ENCODE measurements at places on chromosomes 6 and 20.
A peak's percentile ranks its signal among the peaks of the same experiment; 100 is the strongest.

DNA sequence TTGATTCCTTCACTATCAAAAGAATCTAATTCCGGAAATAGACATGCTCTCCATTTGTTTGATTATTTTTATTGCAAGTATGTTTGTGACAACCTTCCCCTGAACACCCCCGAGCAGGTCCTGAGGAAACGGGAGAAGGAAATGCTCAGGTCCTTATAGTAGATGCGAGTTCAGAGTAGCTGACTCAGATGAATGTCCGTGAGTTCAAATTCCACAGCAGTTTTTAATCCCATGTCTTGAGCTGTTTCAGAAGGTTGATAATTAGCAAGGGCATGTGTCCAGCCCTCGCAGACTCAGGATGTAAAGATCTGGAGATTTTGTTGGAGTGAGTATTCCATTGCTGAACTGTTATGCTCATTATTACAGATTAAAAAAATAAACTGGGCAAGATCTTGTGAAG is 169.3 kb downstream of the BCAS1 start:
- DNase-seq = no peak

- no peak for DNase-seq
These were observed 42.3 kb downstream of the SCP2D1 start for GRCh38 chr20:18855882-18856281.

DNA sequence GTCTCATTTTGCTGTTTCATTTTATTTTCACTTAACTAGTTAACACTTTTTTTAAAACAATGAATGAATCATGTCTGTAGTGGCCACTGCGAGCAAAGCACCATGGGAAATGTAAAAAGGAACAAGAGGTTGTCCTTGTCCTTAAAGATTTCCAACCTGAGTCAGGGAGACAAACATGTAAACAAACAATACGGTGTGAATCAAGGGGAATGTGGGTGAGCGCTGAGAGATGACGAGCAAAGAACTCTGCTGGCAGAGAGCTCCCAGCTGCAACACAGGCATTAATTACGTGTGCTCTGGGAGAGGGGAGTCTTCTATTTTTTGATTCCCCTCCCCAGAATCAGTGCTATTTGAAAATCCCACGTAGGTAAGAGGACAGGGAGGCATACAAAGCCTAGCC is 84.3 kb downstream of the ATXN1 start:
- DNase-seq = no peak

DNA sequence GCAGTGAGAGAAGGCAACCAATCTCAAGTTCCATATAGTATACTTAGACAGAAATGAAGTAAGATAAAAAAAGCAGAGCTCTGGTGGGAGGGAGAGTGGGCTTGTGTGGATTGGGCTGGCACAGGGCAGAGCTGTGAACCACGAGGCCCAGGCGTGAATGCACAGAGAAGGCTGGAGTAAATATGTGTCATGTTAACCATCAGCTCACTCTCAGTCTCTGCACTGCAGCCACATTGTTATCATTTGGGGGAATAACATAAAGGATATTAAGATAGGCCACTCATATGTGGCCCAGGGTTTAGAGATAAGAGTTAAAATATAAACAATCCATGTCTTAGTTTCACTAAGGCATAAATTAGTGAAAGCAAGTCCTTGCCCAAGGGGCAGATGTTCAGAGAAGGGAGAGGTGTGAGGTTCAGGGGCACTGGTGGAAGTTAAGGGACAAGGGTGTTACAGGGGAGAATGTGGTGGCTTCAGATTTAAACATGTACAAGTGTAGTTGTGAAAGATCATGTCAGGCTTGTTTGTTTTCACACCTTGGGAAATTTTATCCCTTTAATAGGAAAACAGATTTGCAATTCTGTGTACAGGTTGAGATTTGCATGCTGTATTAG is 14.4 kb downstream of the GMPR start:
- no peak for DNase-seq

GRCh38 chr6:1509241-1509640 is 100.5 kb upstream of the FOXC1 start:
- no peak for DNase-seq

GRCh38 chr6:91130126-91130525 is 543.3 kb upstream of the MAP3K7 start:
- DNase-seq = no peak

DNA sequence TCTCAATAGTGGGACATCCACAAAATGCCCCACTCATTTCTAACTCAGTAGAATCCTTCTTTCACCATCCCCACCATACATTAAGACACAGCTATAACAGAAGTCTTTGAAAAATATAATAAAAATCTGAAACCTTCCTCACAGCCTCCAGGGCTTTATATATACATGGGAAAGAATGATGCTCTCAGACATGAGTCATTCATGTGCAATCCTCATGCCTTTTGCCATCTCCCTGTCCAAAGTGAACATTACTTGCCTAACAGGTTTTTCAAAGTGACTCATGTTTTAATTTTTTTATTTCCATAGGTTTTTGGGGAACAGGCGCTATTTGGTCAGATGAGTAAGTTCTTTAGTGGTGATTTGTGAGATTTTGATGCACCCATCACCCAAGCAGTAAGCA is 162.7 kb downstream of the RALGAPA2 start:
- no peak for DNase-seq

DNA sequence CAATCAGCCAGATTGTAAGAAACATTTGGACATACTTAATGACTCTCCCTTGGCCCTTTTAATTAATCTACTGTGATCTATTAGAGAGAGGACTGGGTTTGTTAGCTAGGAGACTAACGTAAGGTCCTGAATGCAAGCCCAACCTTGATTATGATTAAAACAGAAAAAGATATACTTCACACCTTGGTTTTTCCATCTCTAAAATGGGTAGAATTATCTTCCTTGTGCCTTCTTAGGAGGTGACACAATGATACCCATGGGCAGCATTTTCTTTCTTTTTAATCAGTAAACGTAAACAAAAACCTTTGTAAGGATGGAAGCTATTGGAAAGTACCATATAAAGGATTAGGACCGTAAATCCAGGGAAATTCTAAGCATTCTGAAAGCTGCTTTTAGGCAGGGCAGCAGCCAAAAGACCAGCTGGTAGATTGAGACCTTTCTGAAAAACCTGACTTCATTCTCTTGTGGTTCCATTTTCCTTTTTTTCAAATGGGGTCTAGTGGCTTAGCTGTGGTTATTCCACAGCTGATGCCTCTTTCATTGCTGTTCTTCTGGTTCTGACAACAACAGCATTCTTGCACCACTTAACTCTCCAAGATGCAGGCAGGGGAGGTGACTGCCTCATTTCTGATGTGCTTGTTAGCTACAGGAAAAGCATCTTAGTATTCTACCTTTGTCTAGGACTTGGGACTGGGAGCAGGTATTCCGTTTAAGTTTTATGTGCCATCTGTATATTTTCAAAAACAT is 27.4 kb downstream of the RREB1 start:
- DNase-seq = no peak

GRCh38 chr20:62955519-62956386 is 3.2 kb downstream of the SLC17A9 start:
- DNase-seq = peak; percentile 38

GRCh38 chr6:41722969-41723529 is 12.4 kb downstream of the TFEB start:
- DNase-seq = no peak
